ENCODE measurements at places on chromosomes 4 and X.
A peak's percentile ranks its signal among the peaks of the same experiment; 100 is the strongest.

GRCh38 chr4:110019153-110019552, 106.5 kb downstream of the EGF start:
- DNase-seq, result no peak

- DNase-seq, result no peak
Measured at GRCh38 chr4:110248100-110248499, 49.7 kb upstream of the ELOVL6 start.

GRCh38 chr4:127888559-127888958, 7.9 kb downstream of the PLK4 start:
- no peak for DNase-seq

GRCh38 chr4:100982345-100982744, 365.0 kb downstream of the PPP3CA start:
- DNase-seq, result no peak

- no peak for DNase-seq
Measured at GRCh38 chr4:86243750-86244149, 116.1 kb downstream of the MAPK10 start.

GRCh38 chr4:2795893-2796848, 3.3 kb downstream of the SH3BP2 start:
- no peak for DNase-seq

GRCh38 chrX:2474280-2474962, 26.4 kb downstream of the DHRSX start:
- no peak for DNase-seq

- no peak for DNase-seq
Measured at GRCh38 chr4:60195256-60195655, 1004.9 kb upstream of the ADGRL3 start.

DNA sequence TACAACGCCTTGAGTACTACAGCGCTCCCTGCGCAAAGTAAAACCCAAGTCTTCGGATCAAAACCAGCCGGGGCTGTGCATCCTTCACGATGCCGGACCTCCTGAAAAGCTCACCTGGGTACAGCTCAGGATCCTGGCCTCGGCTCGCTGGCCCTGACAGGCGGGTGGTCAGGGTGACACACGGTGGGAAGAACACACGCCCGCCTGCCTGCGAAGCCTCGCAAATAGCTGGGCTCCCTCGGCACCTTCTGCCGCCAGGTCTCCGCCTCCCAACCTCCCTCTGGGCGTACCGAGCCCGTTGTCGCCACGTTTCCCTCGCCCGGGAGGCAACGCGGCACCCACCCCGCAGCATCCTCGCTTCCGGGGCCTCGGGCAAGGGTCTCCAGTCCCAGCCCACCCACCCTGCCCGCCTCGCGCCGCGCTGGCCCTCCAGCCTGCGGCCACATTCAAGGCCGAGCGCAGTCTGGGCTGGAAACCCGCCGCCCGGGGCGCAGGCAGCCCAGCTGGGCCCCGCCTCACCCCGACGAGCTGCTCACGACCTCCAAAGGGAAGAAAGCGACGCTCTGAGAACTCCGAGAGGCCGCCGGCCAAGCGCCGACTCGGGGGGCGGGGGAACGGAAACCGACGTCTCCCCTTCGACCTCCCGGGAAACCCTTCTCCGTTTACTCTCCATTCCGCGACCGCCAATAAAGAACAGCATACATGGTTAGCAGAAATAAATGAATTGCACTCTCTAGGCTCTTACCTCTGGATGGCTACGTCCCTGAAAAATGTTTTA, 511 bp downstream of the PPM1K start:
- peak; percentile 47 for DNase-seq

GRCh38 chrX:153692611-153693156, 5.0 kb downstream of the SLC6A8 start:
- DNase-seq, result no peak

DNA sequence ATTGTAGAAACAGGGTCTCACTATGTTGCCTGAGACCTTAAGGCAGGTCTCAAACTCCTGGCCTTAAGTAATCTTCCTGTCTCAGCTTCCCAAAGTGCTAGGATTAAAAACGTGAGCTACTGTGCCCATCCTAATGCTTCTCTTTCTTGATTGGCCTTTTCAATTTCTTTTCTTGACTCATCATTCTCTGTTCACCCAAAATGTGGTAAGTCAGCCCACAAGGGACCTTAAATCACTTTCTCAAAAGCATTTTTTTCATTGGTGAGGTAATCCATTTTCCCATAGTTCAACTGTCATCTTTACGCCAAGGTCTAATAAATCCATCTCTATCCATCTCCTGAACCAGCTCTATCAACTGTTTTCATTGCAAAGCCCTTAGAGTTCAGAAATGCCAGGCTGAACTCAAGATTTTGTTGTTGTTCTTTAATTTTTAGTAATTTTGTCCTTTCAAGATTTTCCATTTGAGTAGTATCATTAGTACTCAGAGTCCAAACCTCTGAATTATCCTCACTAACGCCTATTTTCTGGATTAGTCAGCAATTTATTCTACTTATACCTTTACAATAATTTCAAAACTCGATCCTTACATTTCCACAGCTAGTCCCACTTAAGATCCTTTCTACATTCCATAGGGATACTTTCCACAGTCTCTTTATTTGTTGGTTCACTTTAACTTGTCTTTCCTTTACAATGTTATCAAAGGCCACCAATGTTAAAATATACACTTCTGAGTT, 528.6 kb downstream of the IL15 start:
- DNase-seq, result no peak

DNA sequence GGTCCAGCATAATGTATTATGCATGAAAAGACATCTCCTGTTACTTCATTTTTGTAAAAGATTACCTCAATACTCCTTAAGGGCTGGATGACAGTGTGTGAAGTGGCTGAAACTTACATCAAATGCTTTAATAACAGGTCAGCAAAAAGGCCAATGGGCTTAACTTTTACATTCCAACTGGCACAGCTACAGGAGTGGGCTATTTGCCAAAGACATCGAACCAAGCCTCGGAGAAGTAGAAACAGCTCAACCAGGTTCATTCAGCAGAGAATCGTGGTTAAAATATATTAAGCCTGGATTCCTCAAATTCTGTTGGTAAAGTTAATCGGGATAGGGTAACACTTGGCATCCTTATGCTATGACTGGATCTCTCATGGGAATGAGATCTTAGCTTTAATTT, 639.7 kb downstream of the TRIML1 start:
- DNase-seq, result no peak

DNA sequence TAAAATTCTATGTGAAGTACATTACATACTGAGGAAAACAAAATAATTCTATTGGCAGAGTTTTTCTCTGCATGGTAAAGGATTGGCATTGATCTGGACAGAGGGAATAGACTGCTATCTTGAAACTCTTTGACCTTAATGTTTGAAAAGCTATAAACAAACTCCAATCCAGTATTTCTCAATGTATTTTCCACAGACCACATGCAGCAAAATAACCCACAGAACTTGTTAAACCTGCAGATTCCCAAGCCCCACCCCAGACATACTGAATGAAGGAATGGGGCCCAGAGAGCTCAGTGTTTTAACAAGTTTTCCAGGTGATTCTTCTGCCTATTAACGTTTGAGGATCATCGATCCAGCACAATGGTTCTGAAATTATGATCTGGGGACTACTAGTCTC, 15.7 kb downstream of the RNF128 start:
- no peak for DNase-seq

DNA sequence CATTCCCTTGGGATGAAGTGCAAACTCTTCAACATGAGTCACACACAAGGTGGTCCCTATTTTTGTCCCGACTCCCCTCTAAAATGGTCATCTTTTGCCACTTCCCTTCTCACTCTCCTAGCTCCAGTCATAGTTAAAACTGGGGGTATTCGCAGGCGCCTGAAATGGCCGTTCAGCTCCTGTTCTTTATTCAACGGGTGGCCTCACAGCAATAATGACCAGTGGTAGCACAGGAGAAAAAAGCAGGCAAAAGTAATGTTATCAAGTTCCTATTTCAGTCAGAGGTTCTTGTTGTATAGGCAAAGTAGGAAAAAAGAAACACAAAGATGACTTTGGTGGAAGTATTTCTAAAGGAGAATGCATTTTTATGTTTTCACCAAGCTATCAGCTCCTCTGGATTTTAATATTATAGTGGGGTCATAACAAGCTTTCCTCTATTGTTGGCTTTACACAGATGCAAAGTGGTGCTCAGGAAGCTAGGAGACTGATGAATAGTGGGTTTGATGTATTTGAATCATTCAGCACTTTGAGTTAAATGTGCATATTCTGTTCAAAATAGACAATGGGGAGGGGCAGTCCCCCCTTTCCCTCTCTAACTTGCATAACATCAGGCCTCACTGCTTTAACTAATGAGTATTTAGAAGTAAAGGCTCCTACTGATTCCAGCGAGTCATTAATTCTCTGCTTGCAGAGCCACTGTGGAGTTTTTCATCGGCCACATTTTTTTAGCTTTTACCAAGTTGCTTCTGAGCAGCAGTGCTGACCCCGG, 171.2 kb upstream of the NDP start:
- DNase-seq, result no peak

GRCh38 chrX:118825227-118825626, 1.6 kb downstream of the ZCCHC12 start:
- no peak for DNase-seq

- DNase-seq, result no peak
Measured at GRCh38 chr4:25978327-25978726, 64.3 kb downstream of the SMIM20 start.

DNA sequence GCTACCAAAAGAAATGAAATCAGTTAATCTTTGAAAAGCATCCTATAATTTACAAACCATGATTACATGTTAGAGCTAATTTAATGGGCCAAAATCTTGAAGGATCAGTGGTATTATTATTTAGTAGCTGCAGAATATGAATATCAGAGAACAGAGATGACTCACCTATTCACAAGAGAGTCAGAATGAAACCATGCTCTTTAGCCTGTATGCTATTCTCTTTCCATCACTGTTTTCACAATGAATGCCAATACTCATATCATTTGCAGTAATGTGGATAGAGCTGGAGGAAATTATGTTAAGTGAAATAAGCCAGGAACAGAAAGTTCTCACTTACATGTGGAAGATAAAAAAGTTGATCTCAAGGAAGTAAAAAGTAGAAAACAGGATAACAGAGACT, 414.1 kb downstream of the CENPC start:
- no peak for DNase-seq

- DNase-seq, result no peak
Measured at GRCh38 chr4:94165256-94165655, 42.4 kb upstream of the SMARCAD1 start.

DNA sequence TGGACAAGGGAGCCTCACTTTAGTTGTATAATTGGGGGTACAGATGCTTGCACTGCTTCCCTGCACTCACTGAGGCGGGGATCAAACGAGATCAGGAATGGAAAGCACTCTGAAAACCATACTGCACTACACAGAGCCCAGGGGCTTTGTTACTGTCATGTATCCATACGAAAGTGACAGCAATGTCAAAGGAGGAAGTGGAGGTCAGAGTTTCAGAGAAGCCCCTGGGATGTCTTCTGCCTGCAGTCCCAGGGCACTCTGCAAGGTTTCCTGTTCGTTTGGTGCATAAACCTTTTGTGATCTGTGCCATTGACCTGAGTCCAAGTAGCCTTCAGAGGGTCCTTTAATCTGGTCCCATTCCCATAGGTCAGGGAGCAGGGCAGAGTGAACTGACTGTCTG, 31.2 kb downstream of the RNF175 start:
- DNase-seq, result no peak

- DNase-seq, result no peak
Measured at GRCh38 chr4:94516999-94517398, 65.3 kb downstream of the PDLIM5 start.

DNA sequence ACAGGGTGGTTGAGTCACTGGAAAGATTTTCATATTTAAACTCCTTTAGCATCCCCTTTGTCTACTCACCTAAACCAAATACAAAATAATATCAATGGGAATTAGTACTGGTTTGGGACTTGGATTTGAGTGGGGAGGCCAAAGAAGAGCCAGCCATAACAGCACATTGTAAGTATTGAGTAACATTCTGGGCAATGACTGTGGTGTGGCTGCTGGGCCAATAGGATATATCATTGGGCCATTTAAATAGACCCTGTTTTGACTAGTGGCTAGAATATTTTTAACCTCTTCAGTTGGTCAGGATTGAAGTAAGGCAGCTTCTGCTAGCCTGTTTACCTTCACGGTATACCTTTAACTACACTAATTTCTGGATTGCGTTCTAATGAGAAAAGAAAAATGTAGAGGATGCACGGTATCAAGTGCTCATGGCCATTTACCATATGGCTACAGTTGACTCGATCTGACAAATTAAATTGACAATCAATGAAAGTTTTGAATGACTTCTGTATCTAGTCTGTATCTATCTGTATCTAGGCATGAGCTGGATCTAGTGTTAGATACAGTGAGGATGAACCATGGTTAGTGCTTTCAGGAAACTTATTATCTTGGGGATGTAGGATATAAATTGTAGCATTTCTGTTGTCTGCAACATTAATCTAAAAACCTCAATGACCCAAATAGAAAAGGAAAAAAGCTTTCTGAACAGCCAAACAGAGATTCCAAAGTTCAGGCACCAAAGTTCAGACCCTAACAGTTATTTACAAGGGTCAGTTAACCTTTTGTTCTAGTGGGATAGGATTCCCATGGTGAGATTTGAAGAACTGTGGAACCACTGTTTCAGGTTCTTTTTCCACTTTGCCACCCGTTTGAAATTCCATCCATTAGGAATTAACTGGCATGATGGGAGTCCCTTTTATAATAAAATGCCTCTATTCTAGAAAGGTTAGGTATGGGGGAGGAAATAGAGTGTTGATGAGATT, 6.8 kb upstream of the ALB start:
- no peak for DNase-seq

GRCh38 chr4:211033-211511, 86.8 kb downstream of the ZNF718 start:
- DNase-seq, result no peak

DNA sequence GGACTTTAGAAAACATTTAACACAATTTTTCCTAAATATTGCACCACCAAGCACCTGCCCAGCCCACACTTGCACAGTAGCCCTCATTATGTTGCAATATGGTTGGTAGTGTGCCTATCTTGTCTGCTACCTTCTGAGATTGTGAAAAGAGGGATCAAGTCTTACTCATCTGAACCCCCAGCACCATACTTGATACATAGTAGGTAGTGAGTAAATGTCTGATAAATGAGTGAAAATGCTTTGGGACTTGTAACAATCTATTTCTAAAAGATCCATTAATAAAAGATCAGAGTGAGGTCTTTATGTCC, 118.4 kb upstream of the MED14 start:
- no peak for DNase-seq

DNA sequence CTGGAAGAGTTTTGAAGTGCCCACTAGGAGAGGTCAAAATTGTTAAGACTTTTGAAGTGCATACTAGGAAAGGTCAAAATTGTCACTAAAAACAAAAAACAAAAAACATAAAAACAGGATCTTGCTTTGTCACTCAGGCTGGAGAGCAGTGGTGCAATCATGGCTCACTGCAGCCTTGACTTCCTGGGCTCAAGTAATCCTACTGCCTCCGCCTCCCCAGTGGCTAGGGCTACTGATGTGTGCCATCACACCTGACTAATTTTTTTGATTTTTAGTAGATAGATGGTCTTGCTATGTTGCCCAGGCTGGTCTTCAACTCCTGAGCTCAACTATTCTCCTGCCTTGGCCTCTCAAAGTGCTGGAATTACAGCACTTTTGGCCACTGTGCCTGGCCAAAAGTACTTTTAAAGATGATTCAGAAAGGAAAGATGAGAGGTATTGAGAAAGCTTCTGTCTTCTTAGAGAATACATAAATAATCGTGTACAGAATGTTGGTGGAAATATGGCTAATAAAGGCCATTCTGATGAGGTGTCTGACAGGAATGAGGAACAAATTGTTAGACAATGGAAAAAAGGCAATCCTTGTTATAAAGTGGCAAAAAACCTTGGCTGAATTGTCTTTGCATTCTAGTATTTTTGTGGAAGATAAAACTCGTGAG, 43.3 kb upstream of the STX18 start:
- no peak for DNase-seq

Data from stimulated activated CD4-positive, alpha-beta T cell treated with anti-CD3 and anti-CD28 coated beads, Interleukin-2, amount 100 ng/mL, for 48 hours (primary cell).